ENCODE measurements at places on chromosomes 4 and X. TPM values are rescaled to one million over a fixed set of nuclear protein-coding genes. Genes with fewer than 3 reads are reported as not detected.

ATP6AP2 gene
- polyA plus RNA-seq, result 68.5 TPM

ADH1B gene
- 12.4 TPM for polyA plus RNA-seq

GUCY1A1 gene
- polyA plus RNA-seq, result 15.0 TPM

TMEM154 gene
- 3.4 TPM for polyA plus RNA-seq

TEX13D gene
- not detected for polyA plus RNA-seq

ZNF711 gene
- polyA plus RNA-seq, result 35.3 TPM

CTAG2 gene
- not detected for polyA plus RNA-seq

DNA sequence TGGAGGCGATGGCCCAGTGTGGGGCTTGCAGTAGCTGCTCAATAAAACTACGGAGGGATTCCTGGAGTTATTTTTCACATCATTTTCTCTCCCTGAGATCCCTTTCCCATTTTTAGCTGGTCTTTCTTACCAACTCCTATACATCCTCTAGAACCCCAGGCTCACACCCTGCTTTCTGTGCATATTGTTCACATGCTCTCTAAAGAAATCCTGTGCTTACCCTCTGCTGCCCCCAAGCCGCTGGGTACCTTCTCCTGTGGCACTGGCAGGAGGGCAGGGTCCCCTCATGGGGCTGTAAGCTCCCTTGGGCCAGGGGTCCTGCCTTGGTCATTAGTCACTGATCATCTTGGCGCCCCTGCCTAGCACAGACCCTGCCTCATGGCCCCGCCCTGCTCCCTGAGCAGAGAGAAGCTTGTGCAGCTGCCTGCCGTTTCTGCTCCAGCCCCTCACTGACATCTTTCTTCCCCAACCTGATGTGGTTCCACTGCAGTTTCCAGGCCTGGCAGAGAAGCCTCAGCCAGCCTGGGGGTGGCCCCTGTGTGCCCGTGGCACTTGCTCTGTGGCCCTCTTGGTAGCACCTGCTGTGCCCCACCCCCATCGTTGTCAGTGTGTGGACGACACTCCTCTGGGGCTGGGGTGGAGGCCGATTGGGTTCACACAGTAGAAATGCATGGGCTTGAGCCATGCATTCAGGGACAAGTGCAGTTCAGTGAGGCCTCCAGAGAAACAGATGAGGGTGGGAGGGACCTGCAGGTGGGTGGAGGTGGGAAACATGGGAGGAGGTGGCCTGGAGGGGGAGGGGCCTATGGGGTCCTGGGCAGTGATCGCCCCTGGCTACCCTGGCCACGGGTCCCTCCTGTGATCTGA lies 69.5 kb downstream of the WFS1 start:
- no peak for DNase-seq

GRCh38 chrX:24167719-24168472 lies 18.4 kb downstream of the ZFX start:
- no peak for DNase-seq

- no peak for DNase-seq
Observed at GRCh38 chr4:7217474-7218321, 25.4 kb downstream of the SORCS2 start.

DNA sequence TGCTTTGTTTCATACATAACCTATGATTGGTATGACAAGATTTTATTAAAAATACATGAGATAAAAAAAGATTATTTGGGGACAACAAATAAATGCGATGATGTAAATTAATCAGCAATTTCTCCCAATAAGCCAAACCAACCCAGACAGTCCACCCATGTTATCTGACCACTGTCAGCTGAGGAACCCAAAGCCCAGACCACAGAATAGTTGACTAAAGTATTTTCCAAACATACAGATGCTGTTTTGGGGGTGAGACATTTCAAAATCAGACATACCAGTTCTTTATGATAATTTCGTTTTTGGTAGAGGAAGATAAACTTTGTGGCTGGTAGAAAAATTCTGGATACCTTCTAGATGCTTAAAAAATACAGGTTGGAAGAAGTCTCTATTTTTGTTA lies 650.8 kb upstream of the FAM241A start:
- DNase-seq, result no peak

DNA sequence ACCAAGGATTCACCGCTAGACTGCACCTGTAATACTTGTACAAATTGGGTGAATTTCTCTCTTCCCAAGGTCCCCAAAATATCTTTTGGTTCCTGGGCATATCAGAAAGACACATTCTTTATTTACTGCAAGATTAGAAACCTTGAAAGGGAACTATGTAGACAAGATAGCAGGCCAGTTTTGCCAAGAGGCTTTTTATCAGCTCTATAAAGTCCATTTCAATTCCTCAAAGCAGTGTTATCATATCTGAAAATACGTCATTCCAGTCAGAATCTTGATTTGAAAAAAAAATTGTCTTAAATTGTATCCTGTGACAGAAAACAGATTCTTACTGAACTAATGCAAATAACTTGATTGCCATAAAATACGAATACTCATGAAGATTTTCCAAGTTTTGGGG lies 37.0 kb upstream of the NSG1 start:
- DNase-seq, result no peak

DNA sequence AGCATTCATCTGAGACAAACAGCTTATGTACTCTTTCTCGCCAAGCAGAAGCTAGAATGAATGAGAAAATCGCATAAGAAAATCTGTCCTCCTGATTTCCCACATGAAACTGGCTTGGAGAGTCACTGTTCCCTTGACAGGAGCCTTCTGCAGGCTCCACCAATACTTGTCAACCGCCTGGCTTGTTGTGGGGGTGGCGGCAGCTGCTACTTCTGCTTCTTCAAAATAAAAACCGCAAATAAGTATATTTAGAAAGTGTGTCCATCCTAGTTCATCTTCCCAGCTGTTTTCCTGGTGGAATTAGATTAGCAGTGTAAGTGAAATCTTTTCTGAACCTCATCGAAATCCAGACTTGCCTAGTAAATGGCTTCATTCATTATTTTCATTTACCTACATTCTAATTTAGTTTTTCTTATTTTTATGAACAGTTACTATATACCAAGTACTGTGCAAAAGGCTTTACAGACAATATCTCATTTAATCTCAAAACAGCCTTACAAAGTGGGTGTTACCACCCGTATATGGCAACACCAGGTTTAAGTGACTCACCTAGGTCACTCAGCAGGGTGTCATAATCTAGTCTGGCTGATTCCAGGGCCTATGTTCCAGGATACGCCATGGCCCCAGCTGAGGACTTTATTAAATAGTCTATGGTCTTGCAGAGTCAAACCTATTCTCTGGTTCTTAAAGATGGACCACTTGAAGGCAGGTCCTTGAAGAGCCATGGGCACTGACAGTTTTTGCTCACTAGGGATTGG lies 104.6 kb upstream of the IGFBP7 start:
- DNase-seq, result no peak

DNA sequence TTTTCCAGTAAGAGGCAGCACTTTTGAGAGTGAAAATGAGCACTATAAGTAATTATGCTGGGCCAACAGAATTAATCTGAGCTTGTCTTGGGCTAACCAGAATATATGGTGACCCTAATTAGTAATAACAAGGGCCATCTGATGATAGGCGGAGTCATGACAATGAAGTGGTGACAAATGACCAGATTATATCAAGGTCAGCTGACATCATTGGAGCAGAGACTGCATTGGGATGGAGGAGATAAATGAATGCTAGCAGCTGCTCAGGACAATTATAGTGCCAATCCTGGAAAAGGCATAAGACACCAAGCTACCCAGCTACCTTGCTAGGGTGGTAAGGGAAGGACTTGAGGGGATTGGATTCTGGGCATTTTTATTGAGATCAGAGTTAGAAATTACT lies 1548.7 kb downstream of the RPA4 start:
- DNase-seq, result no peak

DNA sequence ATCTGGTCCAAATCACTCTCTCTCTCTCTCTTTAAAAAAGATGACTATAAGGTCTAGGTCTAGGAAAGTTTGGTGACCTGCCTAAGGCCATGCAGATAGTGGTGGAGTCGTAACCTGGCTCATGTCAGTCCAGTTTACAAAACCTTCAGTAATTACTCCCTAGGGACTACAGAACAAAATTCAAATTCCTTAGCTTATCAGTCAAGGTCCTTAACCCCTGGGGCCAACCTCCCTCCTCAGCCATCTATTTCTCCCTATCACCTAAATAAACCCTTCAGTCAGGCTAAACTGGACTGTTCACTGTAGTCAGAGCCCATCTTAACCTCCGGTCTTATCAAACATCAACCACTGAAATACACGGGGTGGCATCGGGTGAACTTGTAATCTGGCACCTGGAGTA lies 68.9 kb downstream of the MAP3K15 start:
- no peak for DNase-seq

DNA sequence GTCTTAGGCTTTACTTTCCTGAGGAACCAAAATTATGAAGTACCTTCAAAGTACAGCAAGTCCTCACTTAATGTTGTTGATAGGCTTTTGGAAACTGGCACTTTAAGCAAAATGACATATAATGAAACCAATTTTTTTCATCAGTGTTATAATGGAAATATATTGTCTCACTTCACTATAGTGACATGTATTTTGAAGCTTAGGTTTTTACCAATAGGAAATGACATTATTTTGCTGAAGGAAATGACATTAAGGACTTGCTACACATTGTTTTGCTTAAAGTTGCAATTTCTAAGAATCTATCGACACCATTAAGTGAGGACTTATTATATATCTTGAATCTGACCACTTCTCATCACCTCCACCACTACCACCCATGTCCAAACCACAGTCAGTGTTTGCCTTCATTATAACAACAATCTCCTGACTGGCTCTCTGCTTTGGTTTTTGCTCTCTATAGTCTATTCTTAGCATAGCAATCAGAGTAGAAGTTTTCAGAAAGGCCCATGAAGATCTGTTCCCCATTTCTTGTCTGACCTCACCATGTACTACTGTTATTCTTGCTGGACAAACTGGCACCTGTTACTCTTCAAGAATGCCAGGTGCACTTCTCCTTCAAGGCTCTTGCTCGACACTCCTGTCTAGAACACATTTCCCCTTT lies 311.2 kb downstream of the BMPR1B start:
- DNase-seq, result no peak

DNA sequence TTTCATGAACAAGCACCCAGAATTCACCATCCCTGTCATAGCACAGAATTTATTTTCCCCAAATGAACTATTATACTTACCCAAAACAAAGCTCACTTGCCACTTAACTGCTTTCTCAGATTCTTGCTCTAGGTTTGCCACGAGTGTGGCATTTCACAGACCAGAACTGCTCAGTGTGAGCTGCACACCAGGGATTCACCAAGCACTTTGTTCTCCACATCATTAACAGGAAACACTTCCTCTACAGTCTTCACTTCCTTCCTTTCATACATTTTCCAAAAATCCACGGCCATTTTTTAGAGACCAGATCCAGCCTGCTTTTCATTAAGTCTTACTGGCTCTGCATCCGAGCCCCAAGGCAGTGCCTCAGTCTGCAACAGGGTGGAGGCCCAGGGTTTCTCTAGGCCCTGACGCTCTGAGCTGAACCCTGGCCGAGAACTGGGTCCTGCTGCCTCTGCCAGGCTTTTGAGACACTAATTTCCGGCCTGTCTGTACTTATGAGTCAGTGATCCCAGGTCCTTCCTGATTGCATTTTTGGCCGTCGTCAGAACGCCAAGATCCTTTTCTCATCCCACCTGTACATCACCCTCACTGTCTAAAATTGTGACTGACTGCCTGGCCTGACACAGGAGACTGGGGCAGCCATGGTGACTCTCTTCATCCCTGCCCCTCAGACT lies 67.6 kb upstream of the MTNR1A start:
- DNase-seq, result no peak

DNA sequence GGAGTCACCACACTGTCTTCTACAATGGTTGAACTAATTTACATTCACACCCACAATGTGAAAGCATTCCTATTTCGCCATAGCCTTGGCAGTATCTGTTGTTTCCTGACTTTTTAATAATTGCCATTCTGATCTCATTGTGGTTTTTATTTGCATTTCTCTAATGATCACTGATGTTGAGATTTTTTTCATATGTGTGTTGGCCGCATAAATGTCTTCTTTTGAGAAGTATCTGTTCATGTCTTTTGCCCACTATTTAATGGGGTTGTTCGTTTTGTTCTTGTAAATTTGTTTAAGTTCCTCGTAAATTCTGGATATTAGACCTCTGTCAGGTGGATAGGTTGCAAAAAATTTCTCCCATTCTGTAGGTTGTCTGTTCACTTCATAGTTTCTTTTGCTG lies 519.1 kb downstream of the STPG2 start:
- DNase-seq, result no peak

- peak; percentile 27 for DNase-seq
Observed at GRCh38 chr4:140743194-140743931, 12.8 kb downstream of the TBC1D9 start.

DNA sequence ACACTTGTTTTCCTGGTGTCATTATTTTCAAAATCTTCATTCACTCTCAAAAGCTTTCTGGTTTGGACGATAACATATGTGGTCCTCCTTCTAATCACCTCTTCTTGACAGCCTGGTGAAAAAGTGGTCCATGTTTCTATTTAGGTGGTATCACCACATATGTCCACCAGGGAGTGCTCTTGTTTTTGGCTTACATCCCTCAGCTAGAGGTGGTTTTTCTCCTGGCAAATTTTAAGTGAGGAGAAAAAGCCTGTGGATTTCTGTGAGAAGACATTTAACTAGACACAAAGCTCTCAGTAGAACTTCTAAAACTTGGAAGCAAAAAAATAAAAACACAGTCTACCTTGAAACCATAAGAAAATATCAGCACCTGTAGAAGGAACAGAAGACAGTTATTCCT lies 58.0 kb upstream of the FRMPD4 start:
- peak; percentile 4 for DNase-seq

GRCh38 chrX:150060406-150060805 lies 122.1 kb upstream of the EOLA2 start:
- no peak for DNase-seq

GRCh38 chr4:99755223-99755944 lies 61.2 kb upstream of the DAPP1 start:
- no peak for DNase-seq

- no peak for DNase-seq
Observed at GRCh38 chrX:40093586-40093985, 4.2 kb downstream of the BCOR start.
